ENCODE measurements at places on chromosomes 2 and 18. TPM values are rescaled to one million over a fixed set of nuclear protein-coding genes. Genes with fewer than 3 reads are reported as not detected.

The CIDEA gene
- total RNA-seq, result not detected

The LONRF2 gene
- 1.0 TPM for total RNA-seq

The SH3BP4 gene
- total RNA-seq, result 32.6 TPM

The DQX1 gene
- total RNA-seq, result not detected

The SLC5A7 gene
- total RNA-seq, result not detected

The TGFA gene
- total RNA-seq, result not detected

The REV1 gene
- total RNA-seq, result 18.8 TPM

The HOXD8 gene
- total RNA-seq, result 1.2 TPM

The MSH2 gene
- 6.2 TPM for total RNA-seq

The HOXD12 gene
- total RNA-seq, result not detected

The MREG gene
- 1.1 TPM for total RNA-seq

The SCG2 gene
- total RNA-seq, result 0.47 TPM

The ZFAND2B gene
- total RNA-seq, result 28.9 TPM

The XDH gene
- not detected for total RNA-seq

The CD8B2 gene
- not detected for total RNA-seq

Data from pericardium fibroblast (primary cell).